RKO (cell line): ENCODE measurements at places on chromosomes 7 and 10.

- no peak for DNase-seq
Observed at GRCh38 chr7:12571691-12572090, 1.2 kb downstream of the SCIN start.

DNA sequence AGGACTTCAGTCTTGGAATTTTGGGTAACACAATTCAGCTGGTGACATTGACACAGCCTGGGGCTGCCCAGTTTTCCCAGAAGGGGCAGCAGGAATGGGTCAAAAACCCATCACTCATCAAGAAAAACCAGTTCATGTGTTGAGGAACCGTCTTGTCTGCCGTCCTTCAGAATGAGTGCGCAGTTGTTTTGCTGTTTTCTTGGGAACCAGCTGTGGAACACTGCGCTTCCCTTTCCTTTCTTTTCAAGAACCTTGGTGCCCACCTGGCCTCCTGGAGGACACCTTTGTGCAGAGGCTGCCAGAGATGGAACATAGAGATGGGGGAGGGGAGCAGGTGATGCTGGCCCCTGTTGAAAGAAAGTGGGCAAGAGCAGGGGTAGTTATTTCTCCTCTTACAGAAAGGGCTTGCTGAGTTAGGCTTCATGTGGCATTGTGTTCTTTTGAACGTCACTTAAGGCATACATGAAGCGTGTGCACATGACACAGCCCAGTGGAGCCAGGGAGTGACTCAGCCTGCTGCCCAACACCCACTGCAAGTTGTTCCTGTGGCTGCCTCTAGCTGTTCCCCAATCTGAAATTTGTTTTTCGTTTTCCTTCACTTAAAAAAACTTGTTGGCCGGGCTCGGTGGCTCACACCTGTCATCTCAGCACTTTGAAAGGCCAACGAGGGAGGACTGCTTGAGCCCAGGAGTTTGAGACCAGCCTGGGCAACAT, 87.4 kb upstream of the TNS3 start:
- DNase-seq, result peak; percentile 46

DNA sequence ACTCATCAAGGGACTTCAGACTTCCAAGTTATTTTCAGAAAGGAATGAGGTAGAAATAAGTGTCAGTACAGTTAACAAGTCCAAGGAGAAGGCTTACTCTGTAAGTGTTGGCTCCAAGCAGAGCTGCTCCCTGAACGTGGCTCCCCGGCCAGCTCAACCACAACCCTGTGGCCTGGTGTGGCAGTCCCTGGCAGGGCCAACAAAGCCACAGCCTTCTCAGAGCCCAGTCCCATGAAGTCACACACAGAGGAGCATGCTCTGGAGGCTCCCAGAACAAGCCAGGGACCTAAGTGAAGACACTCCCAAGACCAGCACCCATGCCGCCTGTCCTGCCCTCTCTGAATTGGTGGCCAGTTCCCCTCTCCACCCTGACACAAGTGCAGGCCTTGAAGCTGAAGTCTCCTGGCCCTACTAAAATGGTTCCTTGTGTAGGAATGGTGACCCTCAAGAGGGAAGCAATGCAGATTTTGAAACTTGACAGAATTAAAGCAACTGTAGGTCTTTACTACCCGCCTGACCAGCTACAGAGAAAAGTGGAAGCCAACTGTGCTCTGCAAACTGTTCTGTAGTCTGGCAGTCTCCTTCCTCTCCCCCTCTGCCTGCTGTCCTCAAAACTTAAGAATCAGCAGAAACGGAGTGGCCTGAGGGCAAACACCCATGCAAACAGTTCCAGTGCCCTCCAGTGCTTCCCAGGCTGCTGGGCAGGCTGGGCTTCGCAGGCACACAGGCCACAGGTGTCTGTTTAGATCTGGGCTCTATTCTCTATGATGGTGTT, 51.1 kb downstream of the NOD1 start:
- DNase-seq, result no peak

DNA sequence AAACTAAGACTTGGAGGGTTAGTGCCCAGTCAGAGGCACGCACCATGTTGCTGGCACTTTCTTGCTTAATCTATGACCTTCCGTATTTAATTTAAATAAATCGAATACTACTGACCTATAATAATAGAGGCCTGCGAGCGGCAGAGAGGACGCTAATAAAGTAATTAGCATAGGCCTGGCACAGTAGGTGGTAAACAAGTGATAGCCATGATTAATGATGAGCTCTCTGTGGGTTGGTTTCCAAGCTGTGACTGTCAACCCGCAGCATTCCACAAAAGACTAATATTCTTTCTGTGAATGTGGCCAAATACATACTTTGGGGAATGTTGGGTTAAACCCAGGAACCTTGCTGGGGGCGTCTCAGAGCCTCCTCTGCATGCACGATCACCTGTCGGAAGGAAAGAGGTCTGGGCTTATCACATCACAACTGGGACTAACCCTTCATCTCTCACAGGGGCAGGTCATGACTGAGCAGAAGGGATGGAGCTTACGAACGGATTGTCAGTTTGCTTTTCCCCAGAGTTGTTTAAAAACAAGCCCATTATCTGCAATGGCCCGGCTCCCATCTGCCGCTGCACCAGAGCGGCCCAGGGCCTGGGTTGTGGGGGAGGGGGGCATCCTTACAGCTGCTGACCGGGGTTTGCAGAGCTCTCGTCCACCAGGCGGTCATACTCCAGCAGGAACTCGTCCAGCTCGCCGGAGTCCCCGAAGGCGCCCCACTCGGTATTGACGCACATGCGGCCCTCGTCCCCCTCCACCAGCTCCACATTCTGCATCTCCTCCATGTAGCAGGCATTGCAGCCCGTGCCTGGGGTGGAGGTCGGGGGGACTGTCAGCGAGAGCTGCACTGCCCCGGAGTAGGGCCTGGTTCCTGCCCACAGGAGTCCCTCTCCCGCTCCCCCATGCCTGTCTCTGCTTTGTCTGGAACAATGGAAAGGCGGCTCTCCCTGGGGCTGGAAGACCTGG, 6.2 kb upstream of the MYL7 start:
- DNase-seq, result no peak

DNA sequence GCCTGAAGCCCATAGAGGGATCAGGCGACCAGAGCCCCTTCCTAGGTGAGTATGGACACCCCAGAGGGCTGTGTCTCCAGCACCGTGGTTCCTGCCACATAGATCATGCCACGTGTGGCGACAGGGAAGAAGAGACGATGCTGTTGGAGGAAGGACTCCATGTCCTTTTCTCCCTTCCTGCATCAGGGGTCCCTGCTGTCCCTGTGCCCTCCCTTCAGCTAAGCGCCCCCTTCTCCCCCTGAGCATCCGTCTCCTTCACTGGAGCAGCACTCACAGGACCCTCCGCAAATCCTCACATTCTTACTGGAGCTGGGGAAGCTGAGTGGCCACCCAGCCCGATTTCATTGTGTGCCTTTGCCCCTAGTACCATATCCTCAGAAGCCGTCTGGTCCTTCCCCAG, 85.6 kb upstream of the NPS start:
- no peak for DNase-seq

DNA sequence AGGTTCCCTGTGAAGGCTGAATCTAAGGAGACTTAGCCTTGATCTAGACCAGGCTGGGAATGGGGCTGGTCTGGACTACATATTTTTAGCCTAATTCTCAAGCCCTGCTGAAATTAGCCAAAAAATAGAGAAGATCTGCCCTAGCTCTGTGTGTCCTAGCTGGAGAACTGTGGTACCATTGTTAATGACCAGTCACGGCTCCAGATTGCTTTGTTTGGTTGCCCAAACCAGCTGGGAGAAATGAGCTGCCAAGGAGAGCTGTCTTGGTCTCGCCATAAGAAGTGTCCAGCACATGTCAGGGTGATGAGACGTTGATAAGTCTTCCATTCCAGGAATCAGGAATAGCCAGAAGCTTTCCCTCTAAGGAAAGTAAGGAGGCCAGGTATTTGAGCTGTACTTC, 20.7 kb downstream of the GBX1 start:
- DNase-seq, result no peak

DNA sequence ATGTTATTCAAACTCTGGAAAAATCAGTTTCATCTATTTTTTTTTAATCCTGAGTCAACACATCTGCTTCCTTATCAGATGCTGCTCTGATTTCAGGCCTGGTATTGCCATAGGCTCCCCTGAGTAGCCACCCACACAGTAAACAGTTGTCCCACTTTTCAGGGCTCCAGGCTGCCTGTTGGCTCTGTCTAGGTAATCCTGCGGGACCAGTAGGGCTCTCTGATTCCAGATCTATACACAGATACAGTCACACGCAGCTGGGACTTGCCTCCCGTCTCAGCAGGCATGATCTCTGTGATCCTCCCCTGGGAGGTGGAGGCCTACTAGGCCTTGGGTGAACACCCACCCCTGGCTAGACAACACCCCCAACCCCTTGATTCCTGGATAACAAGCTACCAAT, 206.1 kb downstream of the CREB5 start:
- DNase-seq, result no peak

GRCh38 chr7:121186746-121187145, 142.1 kb upstream of the WNT16 start:
- DNase-seq, result no peak

DNA sequence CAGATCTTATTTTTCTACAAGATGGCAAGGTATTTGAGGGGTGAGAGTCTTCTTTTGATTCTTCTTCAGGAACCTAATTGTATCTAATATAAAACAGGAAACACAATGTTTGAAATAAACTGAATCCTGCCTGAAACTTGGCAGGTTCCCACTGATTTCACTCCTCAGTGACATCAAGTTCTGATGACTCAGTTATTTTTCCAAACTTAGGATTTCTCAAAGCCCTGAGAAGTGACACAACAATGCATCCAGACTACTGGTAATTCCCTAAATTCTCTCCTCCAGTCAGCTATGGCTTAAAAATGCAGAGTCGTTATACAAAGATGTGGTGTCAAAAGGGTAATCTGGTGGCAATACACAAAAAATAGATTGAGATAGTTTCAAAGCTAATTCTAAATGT, 80.9 kb downstream of the ABLIM1 start:
- peak; percentile 5 for DNase-seq

DNA sequence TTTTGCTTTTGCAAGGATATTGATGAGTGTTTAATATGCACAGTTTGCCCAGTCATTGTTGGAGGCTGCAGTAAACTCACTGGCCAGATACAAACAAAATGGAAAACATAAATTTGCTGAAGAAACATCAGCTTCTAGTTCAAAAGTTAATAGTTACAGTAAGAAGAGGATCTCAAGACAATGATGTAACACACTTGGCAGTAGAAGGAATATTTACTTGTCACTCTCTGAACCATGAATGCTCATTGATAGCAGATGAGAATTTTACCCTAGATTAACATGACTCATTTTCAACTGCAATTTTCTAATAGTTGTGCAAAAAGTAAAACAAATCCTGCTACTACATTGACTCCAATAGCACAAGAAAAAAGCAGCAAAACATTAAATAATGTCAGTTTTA, 47.7 kb downstream of the VWC2 start:
- DNase-seq, result no peak

DNA sequence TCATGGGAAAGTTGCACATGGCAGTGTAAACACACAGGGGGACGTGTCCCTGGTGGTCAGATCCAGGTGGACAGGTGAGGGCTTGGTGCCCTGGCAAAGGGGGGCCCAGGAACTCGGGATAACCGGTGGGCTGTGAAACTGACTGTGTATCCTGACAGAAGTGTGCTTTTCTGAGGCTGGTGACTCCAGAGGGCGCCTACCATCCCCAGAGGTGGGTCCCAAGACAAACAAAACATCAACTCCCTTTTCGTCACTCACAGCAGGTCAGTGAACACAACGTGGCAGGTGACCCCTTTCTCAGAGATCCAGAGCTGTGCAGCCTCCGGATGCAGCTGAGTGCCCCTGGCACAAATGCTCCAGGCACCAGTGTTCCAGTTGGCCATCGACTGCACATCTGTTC, 56.0 kb upstream of the DDC start:
- DNase-seq, result no peak

DNA sequence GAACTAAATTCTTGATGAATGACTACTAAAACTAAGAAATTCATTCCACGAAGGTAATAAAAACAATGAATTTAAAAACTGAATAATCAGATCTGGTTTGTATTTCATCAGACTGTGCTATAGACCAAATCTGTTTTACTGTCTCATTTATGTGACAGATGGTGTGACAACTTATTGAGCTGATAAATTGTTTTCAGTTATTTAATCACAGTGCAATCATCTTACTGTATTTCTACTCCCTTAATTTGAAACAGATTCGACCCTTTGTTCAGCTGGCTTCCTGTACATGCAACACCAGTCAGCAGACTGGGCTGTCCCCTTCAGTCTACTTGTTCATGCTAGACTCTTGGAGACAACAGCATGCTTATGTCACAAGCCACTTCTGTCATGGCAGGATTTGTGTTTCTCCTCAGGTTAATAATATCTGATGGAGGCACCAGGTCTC, 150.9 kb downstream of the MBL2 start:
- DNase-seq, result no peak

GRCh38 chr7:74657692-74658177, at the start of gene GTF2I:
Gene GTF2I, plus strand, starts transcription at chr7:74657718. Its CDS starts 31,411 bp downstream, at chr7:74689129.
- DNase-seq, result no peak

GRCh38 chr10:70967591-70968587, 79.5 kb upstream of the PCBD1 start:
- DNase-seq, result no peak

- no peak for DNase-seq
Observed at GRCh38 chr10:2610946-2611345, 456.4 kb upstream of the PFKP start.

GRCh38 chr7:106534271-106534846, 126.6 kb downstream of the CCDC71L start:
- no peak for DNase-seq

- no peak for DNase-seq
Observed at GRCh38 chr10:60989400-60989876, 45.5 kb upstream of the RHOBTB1 start.

DNA sequence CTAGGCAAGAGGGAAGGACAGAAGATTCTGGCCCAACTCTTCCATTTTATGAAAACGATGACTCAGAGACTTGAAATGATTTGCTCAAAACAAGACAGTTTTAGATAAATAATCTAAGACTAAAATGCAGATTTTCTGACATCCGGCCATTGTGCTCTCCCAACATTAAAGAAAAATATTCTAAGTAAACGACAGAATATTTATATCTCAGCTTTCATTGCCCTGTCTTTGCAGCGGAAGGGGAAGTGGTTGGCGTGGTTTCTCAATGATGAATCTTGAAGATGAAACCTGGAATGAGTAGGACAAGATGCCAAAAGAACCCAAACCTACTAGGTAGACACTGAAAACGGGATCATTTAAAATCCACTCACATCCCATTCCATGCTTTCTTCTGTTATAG, 28.9 kb upstream of the NPY start:
- DNase-seq, result no peak
